Activated CD4-positive, alpha-beta T cell treated with anti-CD3 and anti-CD28 coated beads for 4 hours (primary cell): ENCODE measurements at places on chromosomes 5 and 9.

DNA sequence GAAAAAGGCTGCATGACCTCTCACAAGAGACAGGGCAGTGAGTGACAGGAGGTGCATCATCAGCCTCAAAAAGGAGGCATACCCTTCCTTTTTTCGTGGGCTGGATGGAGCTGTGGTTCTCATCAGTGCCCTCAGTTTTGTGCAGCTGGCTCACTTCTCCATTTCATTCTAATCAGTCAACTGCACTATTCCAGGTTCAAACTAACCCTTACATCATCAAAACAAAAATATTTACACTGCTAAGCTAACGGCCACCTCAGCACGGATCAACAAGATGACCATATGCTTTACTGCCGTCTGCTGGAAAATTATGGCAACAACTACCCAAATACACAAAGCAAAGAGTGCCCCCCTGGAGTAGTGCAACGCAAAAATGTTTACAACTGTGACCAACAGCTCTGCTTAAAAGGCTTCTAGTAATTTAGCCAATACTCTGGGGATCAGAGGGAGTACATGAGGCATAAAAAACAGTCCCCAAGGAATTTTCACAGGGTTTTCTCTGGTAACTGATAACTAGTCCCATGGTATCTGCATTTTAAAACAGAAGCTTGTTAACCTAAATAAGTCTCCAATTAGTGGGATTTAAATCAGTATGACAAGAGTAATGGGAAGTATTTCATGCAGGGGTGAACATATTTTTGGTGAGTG is 10.8 kb downstream of the KCNV2 start:
- DNase-seq = no peak

GRCh38 chr9:96199006-96199405 is 103.0 kb downstream of the HSD17B3 start:
- no peak for DNase-seq

GRCh38 chr5:77308154-77308960 is 97.9 kb downstream of the PDE8B start:
- DNase-seq = no peak

DNA sequence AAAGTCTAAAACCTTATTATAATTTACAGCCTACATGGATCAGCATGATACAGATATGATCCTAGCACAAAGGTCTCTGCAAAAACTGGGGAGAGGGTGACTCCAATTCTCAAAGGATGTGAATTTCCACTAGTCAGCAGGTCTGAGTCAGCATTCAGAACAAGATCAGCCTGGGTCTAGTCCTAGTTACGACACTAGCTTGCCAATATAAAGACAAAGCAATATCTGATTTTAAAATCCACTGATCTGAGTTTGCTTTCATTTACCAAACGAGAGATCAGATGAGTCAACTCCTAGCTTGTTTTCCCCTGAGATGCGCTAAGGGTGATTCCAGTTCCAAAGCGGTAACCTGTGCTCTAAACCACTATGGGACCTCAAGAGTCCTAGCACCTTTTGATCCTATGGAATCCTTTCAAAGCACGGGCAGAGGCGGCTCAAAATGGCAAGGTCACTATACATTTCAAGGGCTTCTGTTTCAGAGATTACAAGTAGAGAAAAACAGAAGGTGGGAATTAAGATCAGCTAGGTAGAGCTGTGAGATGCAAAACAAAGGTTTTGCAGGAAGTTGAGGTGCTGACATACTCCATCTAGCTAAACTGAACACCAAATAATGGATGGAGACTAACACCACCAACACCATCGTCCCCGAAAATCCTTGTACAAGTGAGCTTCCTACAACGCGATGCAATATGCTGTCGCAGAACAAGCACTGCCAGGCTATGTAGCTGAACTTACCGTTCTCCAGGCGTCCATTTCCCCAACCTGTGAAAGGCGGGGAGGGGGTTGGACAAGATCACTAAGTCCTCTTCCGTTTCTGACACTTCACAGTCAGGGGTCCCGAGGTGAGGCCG is 906 bp downstream of the SLC25A51 start:
- DNase-seq = peak; percentile 12

- DNase-seq = no peak
Measured at GRCh38 chr5:112534611-112535255, 115.7 kb upstream of the EPB41L4A start.

DNA sequence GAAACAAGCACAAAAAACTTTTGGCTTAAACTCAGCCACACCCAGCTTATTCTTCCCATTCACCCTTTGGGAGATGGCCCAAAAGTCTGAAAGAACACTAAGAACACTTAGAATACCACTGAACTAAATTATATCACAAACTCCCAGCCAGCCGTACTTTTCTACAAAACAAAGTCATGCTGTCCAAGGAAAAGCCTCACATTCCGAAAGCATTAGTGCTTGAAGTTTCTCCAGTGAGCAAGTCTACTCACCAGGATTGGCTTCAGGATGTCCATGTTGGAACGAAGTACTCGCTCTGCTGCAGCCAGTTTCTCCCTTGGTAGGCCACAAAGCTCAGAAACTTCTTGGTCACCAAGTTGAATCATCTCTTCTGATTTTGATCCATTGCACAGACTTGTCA is 69.7 kb downstream of the ABCA1 start:
- DNase-seq = no peak

- no peak for DNase-seq
Measured at GRCh38 chr5:107474716-107475489, 195.8 kb downstream of the EFNA5 start.

DNA sequence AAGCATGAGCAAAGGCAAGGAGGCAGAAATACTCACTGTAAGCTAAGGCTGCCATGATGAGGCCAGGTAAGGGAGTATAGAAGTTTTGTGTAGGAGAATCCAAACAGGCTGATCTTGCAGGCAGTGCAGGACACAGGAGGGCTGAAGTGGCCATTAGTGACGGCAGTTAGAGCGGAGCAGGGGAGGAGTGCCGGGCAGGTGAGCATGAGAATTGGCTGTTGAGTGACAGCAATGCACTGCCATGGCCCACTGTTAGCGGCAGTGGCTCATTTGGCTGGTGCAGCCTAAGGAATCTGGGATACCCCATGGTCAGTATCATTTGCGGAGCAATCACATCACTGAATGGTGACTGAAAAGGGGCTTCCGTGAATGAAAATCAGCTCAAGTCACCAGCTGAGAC is 22.8 kb downstream of the RGS3 start:
- no peak for DNase-seq

DNA sequence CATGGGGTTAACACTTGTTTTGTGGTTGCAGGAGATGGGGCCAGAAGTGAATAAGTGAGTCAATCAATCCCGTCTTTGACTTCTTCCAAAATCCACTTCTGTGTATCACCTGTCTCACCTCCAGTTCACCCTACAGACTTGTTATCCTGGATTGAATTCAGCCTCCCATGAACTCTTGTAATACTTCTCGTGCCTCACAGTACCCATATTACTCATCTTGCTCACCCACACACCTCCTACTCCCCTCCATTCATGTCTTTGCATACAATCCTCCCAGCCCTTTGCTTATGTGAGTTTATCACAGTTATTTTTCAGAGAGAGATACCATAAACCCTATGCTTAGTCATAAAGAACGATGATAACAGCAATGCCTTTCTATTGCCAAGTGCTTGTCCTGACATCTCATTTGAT is 52.9 kb upstream of the PAPPA start:
- no peak for DNase-seq

- DNase-seq = no peak
Measured at GRCh38 chr5:33257807-33258429, 182.8 kb upstream of the TARS1 start.

DNA sequence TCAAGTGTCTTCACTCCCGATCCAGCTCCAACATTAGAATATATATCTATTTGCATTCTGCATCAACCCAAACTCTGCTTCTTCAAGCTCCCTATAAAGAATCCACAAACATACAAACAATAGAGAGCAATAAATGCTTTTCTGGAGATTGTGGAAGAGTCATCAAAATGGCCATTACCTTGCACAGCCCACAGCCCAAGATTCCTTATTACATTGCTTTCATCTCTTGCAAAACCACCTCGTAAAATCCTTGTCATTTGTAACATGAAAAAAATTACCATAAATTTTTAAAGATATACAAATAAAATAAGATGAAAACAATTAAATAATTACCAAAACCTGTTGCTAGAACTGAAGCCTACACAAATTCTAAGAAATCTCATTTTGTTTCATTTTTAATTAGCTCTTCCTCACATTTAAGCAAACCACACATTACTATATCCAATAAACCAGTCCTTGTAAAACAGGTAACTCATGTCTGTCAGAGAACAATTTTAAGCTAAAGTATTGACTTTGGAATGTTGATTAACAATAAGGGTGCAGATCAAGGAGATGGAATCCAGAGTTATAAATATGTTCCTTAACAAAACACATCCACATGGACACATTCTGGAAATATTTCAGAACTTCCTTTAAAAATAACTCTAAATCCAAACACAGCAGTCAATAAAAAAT is 7.1 kb downstream of the SPINK9 start:
- DNase-seq = no peak

- DNase-seq = no peak
Measured at GRCh38 chr5:78611126-78611605, 37.4 kb downstream of the LHFPL2 start.

- no peak for DNase-seq
Measured at GRCh38 chr9:122125509-122126330, 32.6 kb upstream of the TTLL11 start.

DNA sequence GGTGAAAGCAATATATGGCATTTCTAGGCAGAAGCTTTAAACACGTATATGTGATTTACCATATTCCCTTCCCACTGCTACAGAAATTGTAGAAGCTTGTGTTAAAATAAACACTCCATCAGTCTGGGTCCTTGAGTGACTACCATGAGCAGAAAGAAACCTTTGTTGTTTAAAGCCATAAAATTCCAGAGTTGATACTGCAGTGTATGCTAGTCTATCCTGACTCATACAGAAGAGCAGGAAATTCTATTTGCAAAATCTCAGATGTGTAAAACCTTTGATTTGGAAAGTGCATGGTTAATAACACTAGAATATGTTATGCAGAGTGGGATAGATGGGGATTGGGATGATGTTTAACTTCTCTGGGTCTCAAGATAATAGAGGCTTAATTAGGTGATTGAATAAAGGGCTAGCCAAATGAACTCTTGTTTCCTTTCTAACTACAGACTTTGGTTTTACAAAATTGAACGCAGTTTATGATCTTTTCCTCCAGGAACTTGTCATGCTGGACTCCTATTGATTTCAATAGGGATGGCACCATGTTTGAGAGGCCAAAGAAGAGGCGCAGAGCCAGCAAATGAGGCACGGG is 282.7 kb upstream of the VLDLR start:
- no peak for DNase-seq

- DNase-seq = no peak
Measured at GRCh38 chr5:126182971-126183695, 240.1 kb upstream of the GRAMD2B start.

DNA sequence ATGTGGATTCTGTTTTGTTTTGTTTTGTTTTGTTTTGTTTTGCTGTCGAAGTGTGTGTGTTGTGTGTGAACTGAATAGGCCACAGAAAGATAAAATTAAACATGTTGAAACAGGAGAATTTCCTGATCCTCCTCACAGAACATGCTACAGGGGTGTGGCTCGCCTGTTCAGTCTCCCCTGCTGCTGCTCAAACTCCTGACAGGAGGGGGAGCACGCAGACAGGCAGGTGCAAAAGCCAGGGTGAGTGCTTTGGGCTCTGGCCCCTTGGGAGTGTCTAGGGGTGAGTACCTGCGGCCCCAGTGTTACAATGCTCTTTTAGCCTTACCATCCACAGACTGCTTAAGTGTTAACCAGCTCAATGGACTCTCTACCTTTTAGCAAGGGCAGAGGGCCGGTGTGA is 473.5 kb downstream of the MAT2B start:
- DNase-seq = no peak

DNA sequence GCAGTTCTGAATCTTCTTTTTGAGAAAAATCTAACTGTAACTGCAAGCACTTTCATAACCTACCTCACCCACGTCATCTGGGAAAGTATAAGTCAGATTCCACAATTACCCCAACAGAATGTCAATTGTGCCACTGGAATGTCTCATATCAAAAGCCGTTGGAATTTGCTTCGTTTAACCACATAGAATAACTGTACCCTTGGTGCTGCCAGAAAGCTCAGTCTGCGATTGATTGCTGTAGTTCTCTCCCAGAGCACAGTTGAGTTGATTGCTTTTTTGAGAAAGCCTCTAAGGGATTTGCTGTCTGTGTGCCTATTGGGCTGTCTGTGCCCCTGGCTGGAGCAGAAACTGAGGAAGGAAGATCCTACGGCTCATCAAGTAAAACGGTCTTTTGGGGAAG is 583.6 kb downstream of the TMEM38B start:
- DNase-seq = no peak

GRCh38 chr9:8338767-8339510 is 539.4 kb upstream of the DMAC1 start:
- no peak for DNase-seq
